ENCODE measurements at places on chromosomes 6 and 20.

DNA sequence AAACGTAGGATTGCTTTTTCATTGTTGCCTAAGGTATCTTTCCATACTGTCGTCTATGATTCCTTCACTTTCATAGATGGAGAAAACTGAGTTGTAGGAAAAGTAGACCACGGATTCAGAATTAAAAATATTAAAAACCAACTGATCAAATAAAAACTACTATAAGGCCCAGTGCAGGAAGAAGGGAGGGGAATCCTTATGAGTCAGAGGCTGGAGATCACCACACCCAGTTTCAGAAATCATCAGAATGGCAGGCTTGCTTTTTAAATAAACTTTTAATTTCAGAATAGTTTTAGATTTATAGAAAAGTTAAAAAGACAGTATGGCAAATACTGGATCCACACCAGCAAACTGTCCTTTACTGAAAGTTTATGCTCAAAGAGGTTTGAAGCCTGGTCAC is 32.0 kb upstream of the POPDC3 start:
- no peak for DNase-seq

- DNase-seq: peak; percentile 52
Observed at GRCh38 chr6:114096561-114097172, 125.7 kb upstream of the HDAC2 start.

GRCh38 chr6:168996356-168996625 is 257.4 kb downstream of the THBS2 start:
- no peak for DNase-seq

DNA sequence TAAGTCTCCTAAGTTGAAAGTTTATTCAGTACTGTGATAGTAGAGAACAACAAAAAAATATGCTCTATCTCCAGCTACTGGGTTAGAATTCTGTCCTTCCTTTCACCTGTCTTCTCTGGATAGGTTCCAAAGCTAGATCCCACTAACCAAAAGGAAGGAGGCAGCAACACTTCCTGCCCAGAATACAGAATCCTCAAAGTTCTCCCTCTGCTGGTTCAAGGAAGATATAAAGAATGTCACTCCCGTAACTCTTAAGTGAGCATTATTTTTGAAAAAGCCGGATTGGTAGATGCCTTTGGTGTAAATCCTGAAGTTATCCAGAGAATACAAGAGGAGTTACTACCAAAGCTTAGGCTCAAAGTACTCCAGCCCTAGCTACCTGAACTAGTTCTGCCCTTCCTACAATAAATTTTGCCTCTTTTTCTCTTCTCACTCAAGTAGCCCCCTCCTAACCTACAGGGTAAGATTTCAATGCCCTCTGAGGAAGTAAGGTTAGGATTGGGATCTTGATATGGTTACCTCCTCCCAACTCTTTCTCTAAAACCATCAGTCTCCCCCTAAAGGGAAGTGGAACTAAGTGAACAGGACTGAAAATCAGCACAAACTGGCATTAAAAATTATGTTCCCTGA is 26.0 kb upstream of the CRIP3 start:
- peak; percentile 50 for DNase-seq

GRCh38 chr6:24603241-24603640 is 42.8 kb downstream of the KIAA0319 start:
- peak; percentile 29 for DNase-seq

- DNase-seq: peak; percentile 38
Observed at GRCh38 chr20:45011108-45011526, 44.8 kb downstream of the STK4 start.

GRCh38 chr6:114559419-114559818 is 216.6 kb upstream of the HS3ST5 start:
- no peak for DNase-seq

DNA sequence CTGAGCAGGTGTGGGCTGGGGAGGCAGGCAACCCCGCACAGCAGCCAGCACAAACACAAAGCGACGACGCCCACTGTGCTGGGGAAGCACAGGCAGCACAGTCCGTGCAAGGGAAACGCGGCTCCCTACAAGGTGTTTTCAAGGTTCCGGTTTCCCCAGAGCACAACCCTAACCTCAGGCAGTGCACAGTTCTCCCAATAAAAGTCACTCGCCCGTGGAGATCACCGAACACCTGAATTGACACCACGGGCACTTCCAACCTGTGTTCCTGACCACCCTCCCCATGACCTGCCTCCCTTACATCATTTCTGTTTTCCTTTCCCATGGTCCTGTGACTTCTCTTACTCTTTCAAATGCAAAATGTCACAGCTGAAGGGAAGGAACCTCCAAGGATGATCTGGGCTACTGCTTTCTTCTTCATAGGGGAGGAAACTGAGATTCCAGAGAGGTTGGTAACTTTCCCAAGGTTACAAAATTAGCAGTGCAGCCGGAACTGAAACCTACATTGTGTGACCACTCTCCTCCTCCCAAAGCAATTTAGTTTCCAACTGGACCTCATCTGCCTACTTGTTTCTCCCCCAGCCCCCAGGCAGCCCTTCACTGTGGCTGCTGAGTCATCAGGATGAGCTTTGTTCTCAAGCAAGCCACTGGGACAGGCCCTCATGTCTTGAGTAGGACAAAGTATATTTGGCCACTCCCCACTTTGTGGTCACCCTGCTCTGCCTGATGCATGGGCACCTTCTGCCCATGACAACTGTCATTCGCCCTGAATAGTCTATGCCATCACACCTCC is 125.3 kb downstream of the ATXN1 start:
- peak; percentile 96 for DNase-seq

- DNase-seq: no peak
Observed at GRCh38 chr20:52941808-52942207, 30.4 kb upstream of the TSHZ2 start.

DNA sequence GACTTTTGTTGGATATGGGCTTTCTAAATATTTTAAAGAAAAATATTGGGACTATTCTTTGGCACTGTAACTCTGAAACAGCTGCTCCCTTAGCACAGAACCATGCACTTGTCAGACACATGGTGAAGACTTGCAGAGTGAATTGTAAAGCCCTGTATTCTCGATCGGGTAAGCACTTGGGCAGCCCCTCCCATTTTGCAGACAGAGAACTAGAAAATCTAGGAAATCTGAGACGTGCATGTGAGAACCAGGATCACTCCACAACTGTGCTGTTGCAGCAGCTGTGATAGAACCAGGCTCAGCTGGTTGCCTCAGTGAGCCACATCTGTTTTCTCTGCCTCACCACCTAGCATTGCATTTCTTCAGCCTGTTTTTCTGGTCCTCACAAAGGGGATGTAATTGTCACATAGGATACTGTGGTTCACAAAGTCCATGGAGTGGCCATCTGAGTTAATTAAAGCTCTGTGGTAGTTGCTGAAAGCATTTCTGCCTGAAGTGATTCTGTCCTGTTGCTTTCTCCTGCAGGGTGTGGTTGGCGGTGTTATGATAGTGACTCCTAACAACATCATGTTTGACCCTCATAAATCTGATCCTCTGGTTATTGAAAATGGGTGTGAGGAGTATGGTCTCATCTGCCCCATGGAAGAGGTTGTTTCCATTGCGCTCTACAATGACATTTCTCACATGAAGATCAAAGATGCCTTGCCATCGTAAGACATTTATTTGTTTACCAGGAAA is 71.8 kb upstream of the HINT3 start:
- DNase-seq: no peak

DNA sequence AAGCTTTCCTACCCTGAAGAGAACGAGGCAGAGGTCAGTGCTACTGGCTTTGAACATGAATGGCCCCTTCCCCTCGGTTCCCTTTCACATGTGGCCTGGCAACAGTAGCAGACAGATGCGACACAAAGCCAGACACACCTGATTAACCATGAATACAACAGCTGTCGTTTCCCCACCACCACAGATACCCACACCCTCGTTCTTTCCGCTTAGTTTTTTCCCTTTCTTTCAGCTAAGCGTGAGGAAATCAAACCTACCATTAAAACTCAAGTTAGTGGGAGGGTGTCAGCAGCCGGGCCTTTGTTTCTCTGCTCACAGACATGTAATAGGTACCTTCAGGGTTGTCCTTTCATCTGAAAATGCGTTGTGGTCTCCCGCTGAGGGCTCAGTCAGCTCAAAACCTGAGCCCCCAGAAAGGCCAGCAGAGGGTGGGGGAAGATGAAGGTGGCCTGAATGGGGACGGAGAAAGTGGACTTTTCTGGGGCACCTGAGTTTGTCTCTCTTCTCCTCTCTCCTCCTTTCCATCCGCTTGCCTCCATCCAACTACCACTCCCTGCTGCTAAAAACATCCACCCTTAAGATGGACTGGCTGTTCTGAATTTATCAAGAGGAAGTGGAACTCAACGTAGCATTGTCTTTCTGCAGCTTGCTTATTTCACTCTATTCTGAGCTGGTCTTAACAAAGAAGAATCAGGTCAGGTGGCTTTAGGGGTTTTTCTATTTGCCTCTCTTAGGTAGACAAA is 516.6 kb upstream of the JARID2 start:
- DNase-seq: peak; percentile 67

GRCh38 chr6:16399158-16399557 is 160.8 kb downstream of the GMPR start:
- DNase-seq: no peak

DNA sequence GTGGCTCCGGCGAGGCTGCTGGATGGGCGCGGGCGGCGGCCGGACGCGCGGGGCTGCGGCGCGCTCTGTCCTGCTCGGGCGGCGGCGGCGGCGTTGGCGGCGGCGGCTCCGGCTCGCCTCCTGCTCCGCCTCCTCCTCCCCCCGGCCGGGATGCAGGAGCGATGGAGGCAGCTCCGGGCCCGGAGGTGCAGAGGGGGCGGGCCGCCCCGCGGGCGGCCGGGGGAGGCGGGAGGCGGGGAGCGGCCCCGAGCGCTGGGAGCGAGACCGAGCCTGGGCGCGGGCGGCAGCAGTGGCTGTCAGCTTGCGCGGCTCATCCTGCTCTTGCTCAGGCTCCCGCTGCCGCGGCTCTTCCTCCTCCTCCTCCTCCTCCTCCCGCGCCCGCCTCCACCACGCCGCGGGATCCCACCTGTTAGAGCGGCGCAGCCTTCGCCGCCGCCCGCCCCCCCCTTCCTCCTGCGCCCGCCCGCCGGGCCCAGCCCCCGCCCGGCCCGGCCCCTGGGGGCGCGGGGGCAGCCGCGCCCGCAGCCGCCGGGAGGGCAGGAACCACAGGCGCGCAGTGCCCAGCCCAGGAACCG is at the start of gene NOL4L:
NOL4L (minus strand) TSS at position 323 of the 575 bp plus-strand sequence. CDS start 443 bp downstream, outside the sequence.
- DNase-seq: peak; percentile 26

DNA sequence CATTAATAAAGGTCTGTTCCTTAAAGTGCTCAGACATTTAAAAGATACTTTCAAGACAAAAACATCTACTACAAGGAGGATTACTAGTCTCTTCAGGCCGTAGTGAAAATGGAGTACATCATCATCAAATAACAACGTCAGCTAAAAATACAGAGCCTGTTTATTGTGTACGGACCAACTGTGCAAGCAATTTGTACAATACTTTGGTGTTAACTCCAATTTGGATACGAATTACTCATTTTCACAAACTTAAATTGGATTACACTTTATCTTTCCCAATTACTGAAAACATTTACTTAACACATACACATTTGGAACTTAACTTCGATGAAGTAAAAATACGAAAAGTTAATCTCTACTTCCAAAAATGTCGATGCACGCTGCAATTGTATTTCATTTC is 802 bp downstream of the CYP39A1 start:
- DNase-seq: no peak
